Esophagus muscularis mucosa (tissue), 4 donors: ENCODE measurements at places on chromosomes 6 and 20. TPM values are rescaled to one million over a fixed set of nuclear protein-coding genes. Genes with fewer than 3 reads are reported as not detected.

DNA sequence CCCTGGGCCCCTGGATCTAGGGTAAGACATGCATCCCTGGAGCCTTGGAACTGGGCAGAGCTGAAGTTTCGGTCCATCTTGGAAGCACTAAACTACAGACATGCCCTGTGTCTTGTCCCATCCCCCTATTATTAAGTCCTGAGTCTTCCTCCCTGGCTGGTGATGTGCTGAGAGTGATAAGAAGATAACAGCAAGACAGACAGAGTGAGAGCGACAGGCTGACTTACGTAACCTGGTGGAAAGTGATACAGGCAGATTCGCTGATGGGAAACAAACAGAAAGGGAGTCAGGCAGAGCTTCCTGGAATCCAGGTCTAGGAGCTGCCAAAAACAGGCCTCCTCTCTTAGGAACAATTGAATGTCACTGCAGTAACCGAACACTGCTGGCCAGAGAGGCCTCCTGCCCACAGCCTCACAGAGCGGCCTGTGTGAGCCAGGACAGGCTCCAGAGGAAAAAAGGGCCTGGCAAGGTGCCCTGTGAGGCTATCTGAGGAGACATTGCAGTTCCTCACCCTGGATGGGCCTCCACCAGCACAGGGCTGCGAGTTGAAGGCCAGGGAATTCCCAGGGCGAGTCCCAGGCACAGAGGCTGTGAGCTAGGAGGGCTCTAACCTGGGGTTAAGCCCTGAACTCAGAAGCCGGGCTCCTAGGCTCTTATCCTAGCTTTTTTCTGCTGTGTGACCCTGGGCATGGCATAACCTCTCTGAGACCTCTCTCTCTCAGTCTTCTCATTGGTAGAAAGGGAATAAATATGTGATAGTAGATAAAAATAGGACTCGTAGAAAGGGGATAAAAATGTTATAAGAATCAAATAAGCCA is 34.2 kb upstream of the B4GALT5 start:
- peak overlapping the region; percentile 74 for H3K27ac ChIP-seq
- no peaks in the 10 kb centered on the region for H3K36me3 ChIP-seq
- peak; percentile 95 for DNase-seq
- H3K4me1 ChIP-seq: peaks cover 26% of the 10 kb centered on the region
- H3K4me3 ChIP-seq: no peak overlapping the region
- no peaks in the 10 kb centered on the region for H3K27me3 ChIP-seq

DNA sequence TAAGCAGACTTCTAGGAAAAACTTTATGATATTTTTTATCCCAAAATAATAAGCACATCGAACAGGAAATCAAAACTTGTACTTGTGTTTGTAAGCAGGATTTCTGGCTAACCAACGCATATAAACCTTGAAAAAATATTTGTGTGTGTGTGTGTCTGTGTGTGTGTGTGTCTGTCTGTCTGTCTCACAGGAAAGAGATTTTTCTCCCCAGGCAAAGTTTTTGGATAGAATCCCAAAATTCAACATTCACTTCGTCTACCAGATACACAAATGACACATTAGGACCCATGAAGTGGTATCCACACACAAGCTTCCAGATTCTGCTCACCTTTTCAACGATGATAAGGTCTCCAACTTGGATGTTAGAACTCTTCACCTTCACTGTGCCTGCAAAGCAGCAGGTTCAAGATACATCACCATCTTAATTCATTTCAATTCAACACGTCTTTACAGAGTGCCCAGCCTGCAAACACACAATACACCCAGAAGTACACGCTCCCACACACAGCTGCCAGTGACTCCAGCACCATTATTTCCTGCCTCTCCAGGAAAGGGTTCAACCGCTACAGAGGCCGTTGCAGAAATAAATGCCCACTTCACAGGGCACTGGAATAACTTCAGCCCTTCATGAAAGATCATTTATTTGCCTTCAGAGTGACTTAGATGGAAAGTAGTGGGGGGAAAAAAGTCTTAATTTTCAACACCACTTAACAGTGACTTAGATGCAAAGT is 70.9 kb downstream of the ATP9A start:
- DNase-seq: no peak
- no peak overlapping the region for H3K27ac ChIP-seq
- peaks cover 12% of the 10 kb centered on the region for H3K36me3 ChIP-seq
- no peak overlapping the region for H3K4me3 ChIP-seq
- H3K4me1 ChIP-seq: peaks cover 9% of the 10 kb centered on the region
- H3K27me3 ChIP-seq: no peaks in the 10 kb centered on the region

DNA sequence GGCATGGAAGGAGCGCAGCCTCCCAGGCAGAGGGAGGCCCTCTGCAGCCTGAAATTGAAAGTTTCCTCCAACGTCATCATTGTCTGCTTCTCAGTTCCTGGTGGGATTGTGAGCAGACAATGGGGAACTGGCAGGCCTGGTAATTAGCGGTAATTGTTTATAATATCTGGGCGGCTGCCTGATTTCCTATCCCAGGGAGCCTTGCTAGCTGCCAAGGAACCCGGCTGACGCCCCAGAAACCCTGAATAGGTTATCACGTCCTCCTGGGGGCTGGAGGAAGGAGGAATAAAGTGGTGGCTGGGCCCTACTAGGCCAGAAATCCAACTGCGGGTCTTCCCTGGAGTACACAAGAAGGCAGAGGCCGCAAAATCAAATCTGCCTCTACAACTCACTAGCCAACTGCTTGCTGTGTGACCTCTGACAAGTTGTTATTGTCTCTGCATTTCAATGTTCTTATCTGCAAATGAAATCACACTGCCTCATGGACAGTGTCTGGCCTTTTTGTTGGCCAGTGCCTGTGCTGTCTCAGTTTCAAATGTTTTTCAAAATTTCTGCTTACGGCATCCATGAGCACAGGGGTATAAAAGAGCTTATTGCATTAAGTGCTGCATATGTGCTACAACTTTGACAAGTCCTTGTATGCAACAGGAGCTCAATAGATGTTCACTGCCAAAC is 16.9 kb downstream of the KCNK15 start:
- H3K27me3 ChIP-seq: no peaks in the 10 kb centered on the region
- peaks cover 5% of the 10 kb centered on the region for H3K4me1 ChIP-seq
- peak overlapping the region; percentile 71 for H3K27ac ChIP-seq
- no peak overlapping the region for H3K4me3 ChIP-seq

Gene COMMD7
- 31.2 TPM for total RNA-seq

DNA sequence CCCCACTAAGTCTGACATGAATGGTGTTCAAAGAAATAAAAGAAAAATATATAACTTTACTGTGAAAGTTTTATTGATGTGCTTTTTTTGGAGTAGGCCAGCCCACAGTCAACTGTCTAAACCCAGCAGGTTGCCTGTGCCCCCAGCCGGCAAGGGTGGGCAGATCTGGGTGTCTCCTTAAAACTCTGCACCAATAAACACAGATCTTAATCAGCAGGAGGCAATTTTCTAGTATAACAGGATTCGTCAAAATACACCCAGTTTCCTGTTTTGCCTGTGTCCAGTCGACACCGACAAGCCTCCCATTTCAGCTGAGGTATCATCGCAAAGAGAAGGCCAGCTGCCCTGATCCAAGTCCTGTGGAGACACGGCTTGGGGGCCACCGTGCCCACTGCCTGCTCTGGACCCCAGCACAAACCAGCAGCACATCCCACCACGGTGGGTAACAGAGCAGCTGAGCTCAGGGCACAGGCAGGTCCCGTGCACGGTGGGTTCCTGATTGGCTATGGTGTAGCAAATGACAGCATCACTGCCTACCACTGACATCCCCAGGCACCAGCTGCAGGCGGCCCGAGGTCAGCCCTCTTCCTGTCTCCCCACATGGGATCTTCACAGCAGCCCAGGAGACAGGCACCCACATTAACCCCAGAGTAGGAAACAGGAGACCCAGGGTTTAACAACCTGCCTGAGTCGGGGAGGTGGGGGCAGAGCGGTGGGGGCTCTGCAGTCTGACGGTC is 15.7 kb downstream of the BMP7 start:
- H3K27me3 ChIP-seq: no peaks in the 10 kb centered on the region
- no peaks in the 10 kb centered on the region for H3K36me3 ChIP-seq
- H3K4me1 ChIP-seq: no peaks in the 10 kb centered on the region
- no peak overlapping the region for H3K4me3 ChIP-seq
- no peak overlapping the region for H3K27ac ChIP-seq

DNA sequence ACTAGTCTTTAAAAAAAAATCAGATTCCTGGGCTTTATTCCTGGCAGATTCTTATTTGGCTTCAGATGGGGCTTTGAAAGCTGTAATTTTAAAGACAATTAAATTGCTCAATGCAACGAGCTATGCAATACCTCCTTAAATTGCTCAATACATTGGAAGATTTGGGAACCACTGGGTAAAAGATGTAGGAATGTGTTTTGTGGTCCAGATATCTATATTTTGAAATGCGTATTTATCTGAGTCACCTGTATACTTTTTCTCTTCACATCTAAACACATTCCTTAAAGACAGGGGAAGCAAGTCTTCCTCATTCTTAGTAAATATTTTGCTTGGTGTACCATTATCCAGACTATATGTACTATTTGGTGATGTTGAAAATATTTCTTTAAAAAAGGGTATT is 29.6 kb upstream of the MAP7 start:
- H3K36me3 ChIP-seq: peaks cover 21% of the 10 kb centered on the region
- no peak overlapping the region for H3K27ac ChIP-seq
- DNase-seq: no peak
- peaks cover 12% of the 10 kb centered on the region for H3K4me1 ChIP-seq
- no peak overlapping the region for H3K4me3 ChIP-seq

- no peaks in the 10 kb centered on the region for H3K27me3 ChIP-seq
- H3K4me1 ChIP-seq: peaks cover 36% of the 10 kb centered on the region
- H3K27ac ChIP-seq: peak overlapping the region; percentile 78
- DNase-seq: no peak
These were observed 47.6 kb upstream of the RNF24 start for GRCh38 chr20:4062721-4063606.

Gene SYCP2L
- total RNA-seq: 0.75 TPM

Gene SUMO4
- total RNA-seq: 1.2 TPM

DNA sequence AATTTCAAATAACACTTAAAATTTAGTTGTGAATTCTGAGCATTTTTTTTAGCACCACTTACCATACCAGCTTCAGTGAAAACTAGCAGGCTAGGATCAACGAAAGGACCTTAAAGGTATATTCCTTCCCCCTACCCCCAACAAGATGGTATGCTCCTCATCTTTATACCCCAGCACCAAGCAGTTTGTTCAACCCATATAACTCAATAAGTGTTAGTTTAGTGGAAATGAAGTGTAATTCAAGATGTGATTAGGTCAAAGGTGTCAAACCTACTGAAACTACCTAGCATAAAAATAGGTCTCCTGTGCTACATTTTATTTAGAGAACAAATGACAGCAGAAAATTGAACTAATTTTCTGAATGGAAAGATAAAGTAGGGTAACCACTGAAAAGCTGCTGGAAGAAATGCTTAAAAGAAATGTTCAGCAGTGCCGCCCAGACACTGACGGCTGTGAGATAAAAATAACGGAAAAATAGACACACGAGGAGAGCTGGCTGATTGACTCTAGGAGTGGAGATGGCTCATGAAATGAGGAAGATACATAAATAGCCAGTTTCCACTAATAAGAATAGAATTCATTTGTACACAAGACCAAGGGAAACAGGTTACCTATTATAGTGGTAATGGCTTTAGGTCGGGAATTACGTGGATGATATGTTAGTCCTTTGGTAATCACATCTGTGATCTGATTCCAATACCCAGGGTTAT is 94.8 kb downstream of the IPCEF1 start:
- no peak overlapping the region for H3K4me3 ChIP-seq
- no peaks in the 10 kb centered on the region for H3K4me1 ChIP-seq
- H3K27me3 ChIP-seq: no peaks in the 10 kb centered on the region
- no peak for DNase-seq

GRCh38 chr6:44699082-44699481 is 311.6 kb downstream of the CDC5L start:
- H3K4me1 ChIP-seq: no peaks in the 10 kb centered on the region
- no peaks in the 10 kb centered on the region for H3K27me3 ChIP-seq
- DNase-seq: peak; percentile 84
- H3K27ac ChIP-seq: no peak overlapping the region

Gene DACT2
- 2.5 TPM for total RNA-seq

Gene CDSN
- not detected for total RNA-seq

Gene FHL5
- 10.8 TPM for total RNA-seq

- no peaks in the 10 kb centered on the region for H3K36me3 ChIP-seq
- no peak for DNase-seq
- H3K27ac ChIP-seq: no peak overlapping the region
- peak overlapping the region; percentile 55 for H3K4me3 ChIP-seq
These were observed 535 bp downstream of the NKAIN2 start for GRCh38 chr6:123804014-123804786.

Gene RAB44
- 1.2 TPM for total RNA-seq

- H3K4me3 ChIP-seq: no peak overlapping the region
- DNase-seq: no peak
- no peaks in the 10 kb centered on the region for H3K27me3 ChIP-seq
- no peaks in the 10 kb centered on the region for H3K36me3 ChIP-seq
These were observed 14.4 kb downstream of the TAB2 start for GRCh38 chr6:149331871-149332270.

GRCh38 chr6:138517635-138518034 is 18.3 kb upstream of the NHSL1 start:
- DNase-seq: no peak
- H3K4me1 ChIP-seq: no peaks in the 10 kb centered on the region
- H3K27ac ChIP-seq: no peak overlapping the region
- no peaks in the 10 kb centered on the region for H3K27me3 ChIP-seq
- no peaks in the 10 kb centered on the region for H3K36me3 ChIP-seq

DNA sequence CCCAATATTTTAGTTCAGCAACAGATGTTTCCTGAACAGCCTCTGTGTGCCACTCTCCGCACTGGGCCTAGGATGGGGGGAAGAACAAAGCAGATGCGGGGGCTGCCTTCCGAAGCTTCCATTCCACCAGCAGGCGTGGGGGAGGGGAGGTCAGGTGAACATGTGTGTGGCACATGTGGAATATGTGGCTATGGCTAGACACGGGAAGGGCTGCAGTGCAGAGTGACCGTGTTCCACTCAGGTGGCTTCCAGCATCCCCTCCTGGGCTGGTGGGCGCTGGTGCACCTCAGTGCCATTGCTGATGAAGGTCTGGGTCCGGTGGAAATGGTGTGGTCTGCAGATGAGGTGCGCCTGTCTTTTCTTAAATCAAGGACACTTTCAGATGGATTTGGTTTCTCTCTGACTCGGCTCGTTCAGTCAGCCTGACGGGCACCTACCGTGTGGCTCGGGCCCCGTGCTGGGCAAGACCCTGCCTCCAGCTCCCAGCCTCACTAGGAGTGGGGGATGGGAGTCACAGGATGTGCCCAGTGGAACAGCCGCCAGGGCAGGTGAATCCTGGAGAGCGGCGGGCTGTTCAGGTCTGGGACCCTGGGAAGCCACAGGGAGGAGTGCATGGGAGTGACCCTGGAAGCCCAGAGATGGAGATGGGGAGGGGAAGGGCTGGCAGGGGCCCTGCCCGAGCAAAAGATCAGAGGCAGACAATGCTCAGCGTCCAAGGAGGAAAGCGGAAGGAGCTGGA is 111.0 kb downstream of the SYCP2 start:
- no peaks in the 10 kb centered on the region for H3K27me3 ChIP-seq
- peaks cover 19% of the 10 kb centered on the region for H3K4me1 ChIP-seq
- no peak overlapping the region for H3K4me3 ChIP-seq

DNA sequence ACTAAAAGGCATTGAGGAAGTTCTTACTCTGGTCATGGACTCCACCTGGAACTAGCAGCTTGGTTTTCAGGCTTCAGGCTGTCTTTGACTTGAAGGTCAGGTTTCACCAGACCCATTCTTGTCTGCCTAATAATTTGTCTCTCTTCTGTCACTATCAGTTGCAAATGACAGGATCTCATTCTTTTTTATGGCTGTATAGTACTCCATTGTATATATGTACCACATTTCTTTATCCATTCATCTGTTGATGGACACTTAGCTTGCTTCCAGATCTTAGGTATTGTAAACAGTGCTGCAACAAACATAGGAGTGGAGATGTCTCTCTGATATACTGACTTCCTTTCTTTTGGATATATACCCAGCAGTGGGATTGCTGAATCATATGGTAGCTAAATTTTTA is 73.1 kb upstream of the SYNCRIP start:
- no peak for DNase-seq
- H3K36me3 ChIP-seq: no peaks in the 10 kb centered on the region
- H3K4me1 ChIP-seq: no peaks in the 10 kb centered on the region
- no peak overlapping the region for H3K4me3 ChIP-seq
- H3K27me3 ChIP-seq: no peaks in the 10 kb centered on the region

Gene ULBP1
- total RNA-seq: not detected
